Astrocyte (in vitro differentiated cells and primary cell): ENCODE measurements at places on chromosomes 2 and 18. TPM values are rescaled to one million over a fixed set of nuclear protein-coding genes. Genes with fewer than 3 reads are reported as not detected.

The LYPD6B gene
- 1.1 and 1.2 TPM in 2 replicates for total RNA-seq

The FZD7 gene
- total RNA-seq = 61.5 and 65.9 TPM in 2 replicates

The LINC00305 gene
- not detected in 2 replicates for total RNA-seq

The REG3A gene
- not detected in 2 replicates for total RNA-seq

GRCh38 chr2:170817093-170818035, 677 bp downstream of the GAD1 start:
- DNase-seq = peak; percentile 29

The RNU2-63P gene
- total RNA-seq = 4.2 and 6.6 TPM in 2 replicates

GRCh38 chr18:11823545-11823944, 27.7 kb upstream of the CHMP1B start:
- DNase-seq = no peak

- no peak for DNase-seq
These were observed 68.6 kb downstream of the TNP1 start for GRCh38 chr2:216791303-216791702.

The LDAH gene
- 19.3 and 25.7 TPM in 2 replicates for total RNA-seq

DNA sequence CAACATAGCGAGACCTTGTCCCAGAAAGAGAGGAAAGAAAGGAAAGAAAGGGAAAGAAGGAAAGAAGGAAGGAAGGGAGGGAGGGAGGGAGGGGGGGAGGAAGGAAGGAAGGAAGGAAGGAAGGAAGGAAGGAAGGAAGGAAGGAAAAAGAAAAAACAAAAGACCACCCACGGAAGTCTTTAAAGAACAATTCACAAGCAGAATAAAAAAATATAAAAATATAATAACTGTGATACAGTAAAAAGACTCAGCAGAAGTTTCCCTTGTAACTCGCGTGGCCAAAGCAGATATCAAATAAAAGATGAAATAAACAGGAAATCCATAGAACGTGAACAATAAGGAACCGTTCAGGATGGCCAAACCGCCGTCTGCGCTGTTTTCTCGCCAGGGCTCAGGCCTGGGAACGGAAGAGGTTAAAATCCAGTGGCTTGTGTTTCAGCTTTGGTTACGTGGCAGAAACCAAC, 1.2 kb upstream of the SLC1A4 start:
- DNase-seq = no peak

The CCDC150 gene
- total RNA-seq = 2.2 and 4.4 TPM in 2 replicates

The E2F6 gene
- 20.3 and 22.1 TPM in 2 replicates for total RNA-seq

DNA sequence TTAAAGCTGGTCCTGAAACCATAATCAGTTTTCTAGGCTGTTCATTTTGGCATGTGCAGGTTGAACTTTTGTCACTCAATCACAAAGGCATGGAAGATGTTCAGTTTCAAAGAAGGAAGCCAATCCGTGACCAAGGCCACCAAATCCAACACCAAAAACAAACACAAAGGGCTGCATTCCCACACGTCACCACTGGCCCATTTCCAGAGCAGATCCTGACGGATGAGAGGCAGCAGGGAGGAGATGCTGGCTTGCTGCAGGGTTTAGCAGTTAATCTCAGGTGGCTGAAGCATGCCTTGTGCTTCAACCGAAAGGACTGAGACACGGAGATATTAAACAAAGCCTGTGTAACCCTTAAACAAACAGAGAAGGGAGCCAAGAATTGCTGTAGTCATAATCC, 191.9 kb upstream of the CTAGE1 start:
- DNase-seq = peak; percentile 55

GRCh38 chr2:11551569-11552259, 17.9 kb downstream of the GREB1 start:
- DNase-seq = no peak

DNA sequence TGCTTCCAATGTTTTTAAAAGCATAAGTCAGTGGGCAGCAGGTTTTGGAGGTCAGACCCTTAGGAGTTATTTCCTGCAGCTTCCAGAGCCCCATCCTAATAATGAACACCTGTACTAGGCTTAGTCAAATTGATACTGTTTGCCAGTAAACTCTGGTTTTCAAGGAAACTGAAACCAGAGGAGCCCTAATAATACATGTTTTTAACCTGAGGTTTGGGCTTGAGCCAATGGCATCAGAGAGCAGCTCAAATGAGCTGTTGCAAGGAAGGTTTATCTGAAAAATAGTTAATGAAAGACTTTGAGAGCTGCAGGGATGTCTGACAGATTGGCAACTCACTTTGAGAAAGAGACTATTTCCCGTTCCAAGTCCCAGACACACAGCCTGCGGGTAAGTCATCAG, 54.6 kb downstream of the DCC start:
- DNase-seq = no peak
